NCI-H1436 (cell line): ENCODE measurements at places on chromosomes 2 and 18.

DNA sequence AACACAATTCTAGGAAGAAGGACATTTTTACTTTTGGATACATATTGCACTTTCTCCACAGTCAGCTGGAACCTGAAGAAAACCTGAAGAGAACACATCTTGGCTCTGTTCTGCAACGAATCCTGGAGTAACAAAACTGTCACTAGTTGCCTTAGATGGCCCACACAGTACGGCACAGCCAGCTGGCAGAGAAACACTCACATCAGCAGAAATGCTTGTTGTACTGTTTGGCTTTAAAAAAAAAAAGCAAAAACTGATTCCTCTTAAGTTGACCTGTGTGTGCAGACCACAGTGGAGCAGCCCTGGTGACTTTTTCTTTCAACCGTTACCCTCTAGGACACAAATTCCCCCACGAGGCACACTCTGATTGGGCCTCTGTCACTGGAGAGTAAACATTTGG lies 152.3 kb upstream of the TWIST2 start:
- no peak for DNase-seq

GRCh38 chr2:108215794-108216211 lies 24.0 kb upstream of the SULT1C3 start:
- DNase-seq = no peak

DNA sequence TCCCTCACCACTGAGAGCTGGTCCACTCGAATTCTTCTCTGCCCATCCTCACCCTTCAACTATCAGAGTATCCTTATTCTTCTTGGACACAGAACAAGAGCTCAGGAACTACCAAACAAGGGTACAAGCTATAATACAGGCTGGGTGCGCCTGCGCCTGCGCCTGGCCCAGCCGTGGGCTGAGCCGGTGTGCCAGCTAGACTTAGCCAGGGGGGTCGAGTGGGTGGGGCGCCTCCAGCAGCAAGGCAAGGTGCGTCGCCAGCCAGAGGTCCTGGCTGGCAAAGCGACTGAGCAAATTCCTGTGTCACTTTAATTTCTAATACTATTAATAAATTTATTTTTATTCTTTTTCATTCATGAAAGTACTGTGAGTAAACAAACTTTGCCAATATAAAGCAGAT lies 1072.6 kb upstream of the PIK3C3 start:
- DNase-seq = no peak

DNA sequence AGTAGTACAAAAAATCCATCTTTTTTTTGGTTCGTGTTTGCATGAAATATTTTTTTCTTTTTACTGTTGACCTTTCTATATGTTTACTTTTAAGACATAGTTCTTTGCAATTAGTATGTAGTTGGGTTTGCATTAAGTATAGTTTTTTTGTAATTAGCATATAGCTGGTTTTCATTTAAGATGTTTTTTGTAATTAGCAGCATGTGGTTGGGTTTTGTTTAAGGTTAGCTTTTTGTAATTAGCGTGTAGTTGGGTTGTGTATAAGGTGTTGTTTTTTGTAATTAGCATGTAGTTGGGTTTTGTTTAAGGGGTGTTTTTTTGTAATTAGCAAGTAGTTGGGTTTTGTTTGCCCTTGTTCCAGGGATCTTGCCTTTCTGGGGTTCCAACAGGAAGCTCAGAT lies 193.1 kb downstream of the LPIN1 start:
- DNase-seq = no peak

DNA sequence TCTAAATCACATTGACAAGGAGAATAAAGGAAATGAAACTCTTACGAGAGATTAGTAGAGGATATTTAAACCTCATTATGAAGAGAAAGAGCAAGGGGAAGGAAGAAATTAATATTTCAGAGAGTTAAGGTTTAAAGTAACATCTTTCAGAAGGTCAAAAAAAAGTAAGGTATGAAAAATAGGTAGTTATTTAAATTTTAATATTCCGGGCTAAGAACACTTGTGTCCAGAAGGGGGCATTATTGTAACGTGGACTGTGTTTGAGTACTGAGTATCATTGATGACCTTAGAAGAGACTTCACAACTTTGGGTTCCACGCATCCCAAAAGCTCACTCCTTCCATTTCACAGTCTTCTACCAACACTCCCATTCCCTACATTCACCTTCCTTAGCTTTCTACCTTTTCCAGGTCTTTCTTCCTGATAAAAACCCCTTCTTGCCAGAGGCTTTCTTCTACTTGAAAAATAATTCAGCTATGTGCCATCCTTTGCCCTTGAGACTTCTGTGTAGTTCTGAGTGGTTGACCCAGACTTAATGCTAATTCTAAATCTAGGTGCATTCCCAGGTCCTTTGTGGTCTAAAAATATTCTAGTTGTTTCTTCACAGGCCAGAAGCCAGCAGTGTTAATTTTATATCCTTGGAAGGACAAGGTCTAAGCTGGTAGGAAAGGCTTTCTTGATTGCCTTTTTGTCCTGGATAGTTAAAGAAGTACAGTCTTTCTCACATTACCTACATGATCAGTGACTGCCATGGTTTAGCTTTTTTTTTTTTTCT lies 16.5 kb downstream of the DYNC1I2 start:
- peak; percentile 12 for DNase-seq

GRCh38 chr2:38706846-38707345 lies 41.0 kb downstream of the GALM start:
- DNase-seq = no peak
